ENCODE measurements at places on chromosomes 6 and 20. TPM values are rescaled to one million over a fixed set of nuclear protein-coding genes. Genes with fewer than 3 reads are reported as not detected.

ADTRP gene
- 63.6 TPM for total RNA-seq

DNA sequence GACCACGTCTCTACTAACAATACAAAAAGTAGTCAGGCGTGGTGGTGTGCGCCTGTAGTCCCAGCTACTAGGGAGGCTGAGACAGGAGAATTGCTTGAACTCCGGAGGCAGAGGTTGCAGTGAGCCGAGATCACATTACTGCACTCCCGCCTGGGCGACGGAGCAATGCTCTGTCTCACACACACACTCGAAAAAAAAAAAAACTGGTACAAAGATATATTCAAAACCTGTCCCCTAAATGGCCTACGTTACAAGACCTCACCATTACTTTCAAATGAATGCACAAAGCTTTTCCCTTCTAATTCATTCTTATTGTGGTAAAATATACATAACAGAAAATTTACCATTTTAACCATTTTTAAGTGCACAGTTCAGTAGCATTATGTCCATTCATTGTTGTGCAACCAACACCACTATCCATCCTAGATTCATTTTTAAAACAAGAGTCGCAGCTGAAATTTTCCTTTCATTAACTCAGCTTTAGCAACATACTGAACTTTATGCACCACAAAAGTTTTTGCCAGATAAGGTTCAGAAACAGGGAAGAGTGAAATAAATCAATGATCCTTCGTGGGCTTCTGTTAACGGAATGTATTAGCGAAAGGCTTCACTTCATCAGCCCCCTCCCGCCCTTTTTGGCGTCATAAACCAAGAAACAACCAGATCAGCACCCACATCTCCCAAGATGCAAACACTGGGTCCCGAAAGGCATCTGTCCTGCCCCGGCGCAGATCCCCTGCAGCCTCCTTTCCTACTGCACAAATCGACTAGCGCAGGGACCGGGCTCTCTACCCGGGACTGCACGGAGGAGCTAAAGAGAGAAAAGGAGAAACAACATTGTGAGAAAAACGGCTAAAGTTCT lies 825 bp upstream of the FAM135A start:
- peak overlapping the region; percentile 97 for H3K4me3 ChIP-seq
- peak overlapping the region; percentile 92 for H3K27ac ChIP-seq
- no peaks in the 10 kb centered on the region for H3K36me3 ChIP-seq

- H3K4me3 ChIP-seq: no peak overlapping the region
- no peak overlapping the region for H3K27ac ChIP-seq
- no peaks in the 10 kb centered on the region for H3K27me3 ChIP-seq
- DNase-seq: no peak
- peaks cover 27% of the 10 kb centered on the region for H3K36me3 ChIP-seq
Observed at GRCh38 chr6:166360243-166361076, 18.1 kb upstream of the SFT2D1 start.

DNA sequence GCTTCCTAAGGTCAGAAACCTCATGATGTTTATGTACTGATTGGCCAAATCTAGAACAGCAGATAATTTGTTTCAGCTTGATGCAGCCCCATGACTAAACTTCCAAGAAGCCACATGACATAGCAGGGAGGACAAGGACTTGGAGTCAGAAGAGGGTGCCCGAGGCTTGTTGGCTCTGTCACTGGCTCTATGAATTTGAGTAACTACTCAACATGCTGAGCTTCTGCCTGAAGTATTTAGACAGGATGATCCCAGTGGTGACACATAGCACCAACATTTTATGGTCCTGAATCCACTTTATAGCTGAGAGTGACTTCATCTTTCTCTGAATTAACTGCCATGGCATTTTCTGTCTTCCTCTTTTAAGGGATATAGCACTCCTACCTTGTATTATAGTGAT lies 13.5 kb upstream of the TBX18 start:
- peaks cover 22% of the 10 kb centered on the region for H3K4me1 ChIP-seq
- H3K36me3 ChIP-seq: no peaks in the 10 kb centered on the region
- DNase-seq: no peak
- no peak overlapping the region for H3K4me3 ChIP-seq
- peaks cover 8% of the 10 kb centered on the region for H3K27me3 ChIP-seq
- no peak overlapping the region for H3K27ac ChIP-seq

- no peak overlapping the region for H3K27ac ChIP-seq
- H3K4me3 ChIP-seq: no peak overlapping the region
- H3K36me3 ChIP-seq: no peaks in the 10 kb centered on the region
- no peaks in the 10 kb centered on the region for H3K27me3 ChIP-seq
- DNase-seq: peak; percentile 69
- H3K4me1 ChIP-seq: no peaks in the 10 kb centered on the region
Observed at GRCh38 chr20:41734506-41734945, 116.3 kb upstream of the CHD6 start.

TGM3 gene
- not detected for total RNA-seq

DNA sequence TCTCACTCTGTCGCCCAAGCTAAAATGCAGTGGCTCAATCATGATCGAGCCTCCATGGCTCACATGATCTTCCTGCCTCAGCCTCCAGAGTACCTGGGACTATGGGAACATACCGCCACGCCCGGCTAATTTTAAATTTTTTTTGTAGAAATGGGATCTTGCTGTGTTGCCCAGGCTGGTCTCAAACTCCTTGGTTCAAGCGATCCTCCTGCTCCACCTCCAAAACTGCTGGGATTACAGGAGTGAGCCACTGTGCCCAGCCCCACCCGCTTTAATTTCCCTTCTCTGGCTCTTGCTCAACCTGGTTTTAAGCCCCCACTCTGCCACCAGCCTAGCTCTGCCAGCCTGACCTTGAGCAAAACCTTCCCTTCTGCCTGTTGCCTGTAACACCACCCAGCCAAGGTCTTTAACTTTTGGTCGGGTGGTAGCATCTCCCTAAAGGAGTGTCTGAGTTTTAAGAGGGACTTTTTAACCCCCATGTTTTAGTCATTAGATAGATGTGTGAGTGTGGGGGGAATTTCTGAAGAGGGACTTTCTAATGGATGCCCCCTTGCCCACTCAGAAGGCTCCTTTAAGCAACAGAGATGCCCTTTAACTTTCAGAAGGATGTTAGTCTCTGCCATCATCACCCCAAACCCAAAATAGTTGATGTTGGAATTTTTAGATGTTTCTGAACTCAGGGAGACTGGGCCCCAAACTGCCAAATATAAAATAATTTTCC lies 71.8 kb upstream of the FOXP4 start:
- no peaks in the 10 kb centered on the region for H3K36me3 ChIP-seq
- DNase-seq: no peak
- peaks cover 17% of the 10 kb centered on the region for H3K4me1 ChIP-seq
- H3K4me3 ChIP-seq: no peak overlapping the region

KIFC1 gene
- total RNA-seq: not detected

ARMC12 gene
- total RNA-seq: not detected

DNA sequence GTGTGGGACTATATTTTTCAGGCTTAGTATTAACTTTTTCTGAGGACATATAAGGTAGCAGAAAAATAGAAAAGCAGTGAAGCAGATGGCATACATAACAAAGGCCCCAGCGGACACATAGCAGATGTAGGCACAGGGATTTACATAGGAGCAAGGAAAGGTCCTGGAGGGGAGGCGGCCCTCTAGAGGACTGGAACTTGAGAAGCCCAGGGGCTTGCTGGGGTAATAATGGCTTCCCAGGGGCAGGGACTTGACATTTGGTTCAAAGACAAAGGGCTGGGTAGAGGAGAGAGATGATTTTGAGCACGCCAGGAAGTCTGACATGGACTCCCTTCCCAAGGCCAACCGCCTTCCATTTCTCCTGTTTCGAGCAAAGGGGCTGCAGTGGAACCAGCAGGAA lies 31.7 kb upstream of the OSTM1 start:
- no peaks in the 10 kb centered on the region for H3K36me3 ChIP-seq
- no peak overlapping the region for H3K27ac ChIP-seq
- H3K27me3 ChIP-seq: no peaks in the 10 kb centered on the region
- no peaks in the 10 kb centered on the region for H3K4me1 ChIP-seq
- DNase-seq: no peak
- no peak overlapping the region for H3K4me3 ChIP-seq

TTLL9 gene
- total RNA-seq: not detected
